Hepatocyte (in vitro differentiated cells): ENCODE measurements at places on chromosomes 6 and 20. TPM values are rescaled to one million over a fixed set of nuclear protein-coding genes. Genes with fewer than 3 reads are reported as not detected.

DNA sequence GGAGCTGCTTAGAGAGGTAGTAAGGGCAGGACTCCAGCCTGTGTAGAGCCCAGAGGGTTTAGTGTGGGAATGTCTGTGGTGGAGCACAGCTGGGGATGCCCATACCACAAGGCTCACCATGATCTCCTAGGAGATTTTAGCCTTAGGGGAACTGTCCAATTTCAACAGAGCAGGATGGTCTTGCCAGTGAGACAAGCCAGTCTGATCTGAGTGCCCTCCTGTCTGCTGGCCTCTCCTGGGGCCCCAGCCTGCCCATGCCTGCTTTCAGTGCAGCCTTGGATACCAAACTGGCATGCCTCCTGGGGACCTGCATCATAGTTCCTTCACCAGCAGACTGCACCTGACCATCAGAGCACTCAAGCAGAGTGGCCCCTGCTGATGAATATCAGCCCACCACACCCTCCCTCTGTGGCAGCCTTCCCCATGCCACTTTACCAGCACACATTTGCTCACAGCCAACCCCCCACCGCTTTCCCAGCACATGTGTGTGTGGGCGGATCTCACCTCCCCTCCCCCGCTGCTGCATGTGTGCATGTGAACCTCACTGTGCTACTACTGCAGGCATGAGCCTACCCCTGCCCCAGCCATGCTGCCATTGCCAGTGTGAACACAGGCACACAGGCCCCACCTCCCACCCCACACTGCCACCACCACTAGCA, 7.9 kb upstream of the TREM1 start:
- H3K27ac ChIP-seq = no peak overlapping the region
- no peak overlapping the region for H3K4me3 ChIP-seq
- H3K36me3 ChIP-seq = no peaks in the 10 kb centered on the region
- H3K4me1 ChIP-seq = no peaks in the 10 kb centered on the region

- H3K4me1 ChIP-seq = no peaks in the 10 kb centered on the region
- H3K27ac ChIP-seq = no peak overlapping the region
- no peaks in the 10 kb centered on the region for H3K27me3 ChIP-seq
Observed at GRCh38 chr6:6256886-6257285, 63.6 kb downstream of the F13A1 start.

DNA sequence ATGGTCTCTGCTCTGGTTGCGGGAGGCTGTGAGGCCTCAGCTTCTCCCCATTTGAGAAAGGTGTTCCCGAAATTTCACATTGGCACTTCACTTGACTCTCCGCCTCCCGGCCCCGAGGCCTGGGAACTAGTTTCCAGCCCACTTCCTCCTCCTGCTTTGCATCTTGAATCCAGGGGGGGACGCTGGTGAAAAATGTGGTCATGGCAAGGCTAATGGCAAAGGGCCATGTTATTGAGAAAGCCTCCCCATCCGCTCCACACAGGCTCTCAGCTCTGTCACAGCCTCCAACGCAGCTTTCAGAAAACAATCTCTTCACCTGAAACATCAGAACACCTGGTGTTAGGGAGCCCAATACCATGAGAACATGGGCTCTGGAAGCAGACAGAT, 5.6 kb downstream of the PLAGL2 start:
- no peaks in the 10 kb centered on the region for H3K36me3 ChIP-seq
- no peaks in the 10 kb centered on the region for H3K27me3 ChIP-seq
- no peak overlapping the region for H3K4me3 ChIP-seq
- peak overlapping the region; percentile 99 for H3K27ac ChIP-seq
- no peak for DNase-seq

DNA sequence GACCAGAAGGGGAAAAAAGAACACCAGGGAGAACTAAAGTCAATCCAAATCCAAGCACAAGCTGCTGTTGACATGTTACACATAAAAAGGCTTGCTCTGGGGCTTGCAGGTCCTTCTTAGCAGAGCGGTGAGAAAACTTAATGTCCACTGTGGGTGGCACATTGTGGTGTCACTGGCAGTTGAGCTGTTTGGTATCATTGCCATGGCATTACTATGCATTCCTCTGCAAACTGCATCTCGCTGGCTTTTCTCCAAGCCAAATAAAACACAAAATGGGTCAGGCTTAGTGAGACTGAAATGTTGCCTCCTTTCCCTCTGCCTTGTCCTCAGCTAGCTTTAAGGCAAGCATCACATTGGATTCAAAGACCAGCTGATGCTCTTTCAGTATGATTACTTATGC, 40.9 kb downstream of the LY86 start:
- H3K4me1 ChIP-seq = peaks cover 5% of the 10 kb centered on the region
- H3K27ac ChIP-seq = no peak overlapping the region
- no peaks in the 10 kb centered on the region for H3K36me3 ChIP-seq
- no peak overlapping the region for H3K4me3 ChIP-seq
- peaks cover 8% of the 10 kb centered on the region for H3K27me3 ChIP-seq

DNA sequence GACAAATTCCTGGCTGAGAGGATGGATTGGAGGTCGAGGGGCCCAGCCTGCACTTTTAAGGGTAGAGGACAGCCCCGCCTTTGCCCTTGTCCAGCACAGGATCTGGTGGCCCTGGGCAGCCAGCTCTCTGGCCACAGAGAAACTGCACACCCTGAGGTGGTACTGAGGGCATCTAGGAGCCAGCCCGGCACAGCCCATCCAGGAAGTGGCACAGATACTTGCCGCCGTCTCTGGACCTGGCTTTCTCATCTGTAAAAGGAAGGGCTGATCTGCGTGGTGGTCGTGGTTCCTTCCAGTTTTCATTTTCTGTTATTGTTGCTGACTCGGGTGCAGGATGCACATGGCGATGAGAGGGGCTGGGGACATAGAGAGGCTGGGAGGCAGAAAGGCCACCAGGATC, 16.0 kb upstream of the SLC22A7 start:
- peaks cover 15% of the 10 kb centered on the region for H3K27me3 ChIP-seq
- H3K4me1 ChIP-seq = peaks cover 13% of the 10 kb centered on the region
- H3K4me3 ChIP-seq = no peak overlapping the region
- H3K27ac ChIP-seq = no peak overlapping the region
- no peaks in the 10 kb centered on the region for H3K36me3 ChIP-seq
- DNase-seq = no peak

DNA sequence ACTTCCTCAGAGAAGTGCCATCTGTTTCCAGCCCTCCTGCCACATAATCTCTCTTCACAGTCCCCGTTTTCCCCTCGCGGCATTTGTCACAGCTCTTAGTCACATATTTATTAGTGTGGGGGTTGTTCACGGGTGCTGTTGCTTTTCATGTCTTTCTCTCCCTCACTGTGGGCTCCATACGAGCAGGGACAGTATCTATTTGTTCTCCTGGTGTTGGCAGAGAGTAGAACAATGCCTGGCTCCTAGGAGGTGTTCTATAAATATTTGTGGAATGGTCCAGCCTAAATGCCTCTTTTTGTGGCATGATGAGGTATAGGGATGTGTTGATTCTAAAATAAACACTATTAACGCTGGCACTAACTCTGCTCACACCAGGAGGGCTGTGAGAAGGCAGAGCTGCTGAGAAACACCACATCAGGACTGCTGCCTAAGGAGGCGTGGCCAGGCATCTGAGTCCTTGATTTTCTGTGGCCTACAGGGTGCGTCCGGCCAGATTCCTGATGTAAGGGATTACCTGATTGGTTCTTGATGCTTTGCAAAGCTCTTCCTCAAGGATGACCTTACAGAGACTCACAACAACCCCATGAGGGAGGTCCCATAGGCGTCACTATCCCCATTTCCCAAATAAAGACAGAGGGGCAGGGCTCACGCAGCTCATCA, 219.8 kb upstream of the ARID1B start:
- no peaks in the 10 kb centered on the region for H3K27me3 ChIP-seq
- no peaks in the 10 kb centered on the region for H3K4me1 ChIP-seq
- H3K27ac ChIP-seq = peak overlapping the region; percentile 30
- DNase-seq = peak; percentile 63

DNA sequence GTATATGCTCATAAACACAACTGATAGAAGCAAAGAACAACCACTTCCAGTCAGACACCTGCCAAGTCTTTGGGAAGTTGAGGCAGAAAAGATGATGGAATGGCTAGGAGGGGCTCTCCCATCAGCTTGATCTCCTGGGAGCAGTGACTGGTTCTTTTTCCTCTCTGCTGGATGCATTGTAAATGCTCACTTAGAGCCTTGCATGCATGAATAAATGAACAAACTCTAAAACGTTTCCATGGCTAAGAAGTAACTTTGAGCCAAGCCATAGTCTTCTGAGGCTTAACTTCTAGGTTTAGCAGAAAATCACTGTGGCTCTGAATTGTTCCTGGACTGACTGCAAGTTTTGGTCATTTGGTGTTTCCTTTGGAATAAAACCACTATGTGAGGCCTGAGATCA, 166.4 kb upstream of the CITED2 start:
- peaks cover 25% of the 10 kb centered on the region for H3K4me1 ChIP-seq
- no peaks in the 10 kb centered on the region for H3K36me3 ChIP-seq
- H3K27ac ChIP-seq = no peak overlapping the region
- H3K27me3 ChIP-seq = no peaks in the 10 kb centered on the region

GRCh38 chr6:40957616-40958492, 81.2 kb downstream of the UNC5CL start:
- no peak overlapping the region for H3K4me3 ChIP-seq
- H3K36me3 ChIP-seq = no peaks in the 10 kb centered on the region
- peak; percentile 43 for DNase-seq
- no peaks in the 10 kb centered on the region for H3K27me3 ChIP-seq

DNA sequence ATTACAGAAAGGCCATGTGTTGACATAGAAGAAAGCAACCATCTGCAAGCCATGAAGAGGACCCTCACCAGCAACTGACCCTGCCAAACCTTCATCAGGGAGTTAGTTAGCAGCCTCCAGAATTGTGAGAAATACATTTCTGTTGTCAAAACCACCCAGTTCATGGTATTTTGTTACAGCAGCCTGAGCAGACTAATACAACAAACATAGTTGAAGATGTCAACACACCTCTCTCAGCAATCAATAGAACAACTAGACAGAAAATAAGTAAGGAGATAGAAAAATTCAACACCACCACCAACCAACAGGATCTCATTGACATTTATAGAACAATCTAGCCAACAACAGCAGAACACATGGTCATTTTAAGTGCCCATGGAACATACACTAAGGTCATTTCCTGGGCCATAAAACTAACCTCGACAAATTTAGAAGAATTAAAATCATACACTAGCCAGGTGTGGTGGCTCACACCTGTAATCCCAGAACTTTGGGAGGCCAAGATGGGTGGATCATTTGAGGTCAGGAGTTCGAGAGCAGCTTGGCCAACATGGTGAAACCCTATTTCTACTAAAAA, 32.7 kb downstream of the TCP11 start:
- no peaks in the 10 kb centered on the region for H3K36me3 ChIP-seq
- DNase-seq = no peak
- no peak overlapping the region for H3K27ac ChIP-seq
- no peaks in the 10 kb centered on the region for H3K4me1 ChIP-seq

GRCh38 chr6:166958926-166959861, 2.8 kb upstream of the RNASET2 start:
- DNase-seq = no peak
- H3K27ac ChIP-seq = no peak overlapping the region
- H3K27me3 ChIP-seq = no peaks in the 10 kb centered on the region
- H3K4me3 ChIP-seq = no peak overlapping the region

GRCh38 chr6:34511915-34512737, 44.0 kb downstream of the SPDEF start:
- no peaks in the 10 kb centered on the region for H3K36me3 ChIP-seq
- H3K27me3 ChIP-seq = peaks cover 5% of the 10 kb centered on the region
- DNase-seq = no peak
- peaks cover 4% of the 10 kb centered on the region for H3K4me1 ChIP-seq

- no peak overlapping the region for H3K27ac ChIP-seq
- H3K27me3 ChIP-seq = no peaks in the 10 kb centered on the region
- no peaks in the 10 kb centered on the region for H3K4me1 ChIP-seq
- no peak overlapping the region for H3K4me3 ChIP-seq
- no peaks in the 10 kb centered on the region for H3K36me3 ChIP-seq
Observed at GRCh38 chr6:110266996-110267395, 86.8 kb downstream of the CDC40 start.

DNA sequence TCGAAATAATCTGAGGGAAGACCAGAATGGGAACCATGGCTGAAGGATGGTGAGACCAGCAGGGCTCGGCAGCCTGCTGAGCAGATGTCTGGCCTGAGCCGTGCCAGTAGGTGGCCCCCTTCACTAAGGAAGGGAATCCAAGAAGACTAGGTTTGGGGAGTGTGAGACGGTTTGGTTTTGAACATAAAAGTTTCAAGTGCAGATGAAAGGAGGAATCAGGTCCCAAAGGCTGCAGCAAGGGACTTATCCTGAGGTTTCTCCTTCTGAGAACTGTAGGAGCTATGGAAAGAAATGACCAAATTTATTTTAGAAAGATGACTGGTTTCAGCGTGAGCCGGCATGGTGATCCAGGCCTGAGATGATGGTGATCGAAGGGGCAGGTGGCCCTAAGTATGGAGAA, 4.6 kb upstream of the OSER1 start:
- H3K4me3 ChIP-seq = no peak overlapping the region
- H3K27me3 ChIP-seq = no peaks in the 10 kb centered on the region
- H3K36me3 ChIP-seq = no peaks in the 10 kb centered on the region

DNA sequence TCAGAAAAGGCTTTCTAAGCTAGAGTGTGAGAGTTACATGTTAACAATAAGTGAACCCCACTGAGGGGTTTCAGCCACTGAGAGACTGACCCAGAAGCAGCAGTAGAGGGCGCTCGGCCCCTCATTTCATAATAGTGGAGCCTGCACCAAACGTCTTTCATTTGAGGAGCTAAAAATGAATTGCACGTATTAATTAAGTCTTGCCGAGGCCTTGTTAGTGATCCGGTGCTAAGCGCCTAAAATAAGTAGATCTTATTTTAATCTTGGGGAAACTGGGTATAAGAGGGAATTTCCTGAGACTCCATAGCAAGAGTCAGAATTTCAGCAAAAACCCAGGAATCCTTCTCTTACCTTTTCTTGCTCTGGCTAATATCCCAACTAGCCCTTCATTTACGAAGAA, 209.7 kb downstream of the FARS2 start:
- no peak overlapping the region for H3K4me3 ChIP-seq
- no peak overlapping the region for H3K27ac ChIP-seq
- H3K36me3 ChIP-seq = no peaks in the 10 kb centered on the region
- H3K4me1 ChIP-seq = no peaks in the 10 kb centered on the region
- no peaks in the 10 kb centered on the region for H3K27me3 ChIP-seq
- DNase-seq = peak; percentile 81

DNA sequence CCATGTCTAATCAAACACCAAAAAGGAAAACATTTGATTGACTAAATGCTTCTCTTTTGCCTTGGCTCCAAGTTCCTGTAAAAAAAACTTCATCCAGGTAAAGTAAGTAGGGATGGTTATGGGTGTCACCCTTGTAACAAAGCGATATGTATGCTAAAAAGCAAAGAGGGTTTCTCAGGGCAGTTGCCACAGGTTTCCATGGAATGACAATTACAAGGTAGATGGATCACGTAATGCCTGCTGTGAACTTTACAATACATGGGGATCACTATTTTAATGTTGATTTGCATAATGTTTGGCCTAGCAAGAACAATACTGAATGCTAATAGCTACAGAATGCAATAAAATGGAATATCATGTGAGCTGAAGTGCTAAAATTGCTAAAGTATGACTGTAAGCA, 2.9 kb upstream of the BMP2 start:
- no peak overlapping the region for H3K27ac ChIP-seq
- no peak overlapping the region for H3K4me3 ChIP-seq
- H3K36me3 ChIP-seq = no peaks in the 10 kb centered on the region
- H3K4me1 ChIP-seq = no peaks in the 10 kb centered on the region

ZNF311 gene
- total RNA-seq = 0.56 and 1.3 TPM in 2 replicates

FAM217B gene
- 10.9 and 14.7 TPM in 2 replicates for total RNA-seq

DEK gene
- 70.8 and 81.3 TPM in 2 replicates for total RNA-seq

PPP1R16B gene
- 0.33 and 0.40 TPM in 2 replicates for total RNA-seq

ARFGEF3 gene
- 3.9 and 4.1 TPM in 2 replicates for total RNA-seq

NOX3 gene
- not detected in 2 replicates for total RNA-seq

PXT1 gene
- total RNA-seq = not detected in 2 replicates

HRH3 gene
- total RNA-seq = not detected in 2 replicates
